ENCODE measurements at places on chromosomes 2 and 18.

- DNase-seq: no peak
These were observed 593 bp upstream of the ACTR2 start for GRCh38 chr2:65227020-65227455.

- DNase-seq: no peak
These were observed 22.4 kb downstream of the ARL6IP6 start for GRCh38 chr2:152740743-152741328.

GRCh38 chr2:27471961-27472360 lies 17.6 kb downstream of the IFT172 start:
- DNase-seq: no peak

DNA sequence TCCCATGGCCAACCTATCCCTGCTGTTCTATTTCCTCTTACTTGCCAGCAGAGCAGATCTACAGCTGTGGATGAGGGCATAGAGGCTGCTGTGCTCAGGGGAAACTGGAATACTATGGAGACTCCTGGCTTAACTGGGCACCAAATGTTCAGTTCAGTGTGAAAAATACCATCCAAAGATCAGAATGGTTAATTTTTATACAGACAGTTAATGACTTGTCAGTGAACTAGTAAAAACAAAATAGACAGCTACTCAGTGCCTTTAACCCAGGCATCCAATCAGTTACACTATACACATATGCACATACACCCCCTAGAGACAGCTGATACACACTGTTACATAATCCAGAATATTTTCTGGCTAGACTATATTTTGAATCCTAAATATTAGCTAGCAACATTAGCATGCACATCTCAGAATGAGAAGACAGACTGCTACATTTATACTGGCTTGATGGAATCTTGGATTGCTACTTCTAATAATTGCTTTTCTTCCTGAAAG lies 59.1 kb upstream of the WIPF1 start:
- DNase-seq: no peak

DNA sequence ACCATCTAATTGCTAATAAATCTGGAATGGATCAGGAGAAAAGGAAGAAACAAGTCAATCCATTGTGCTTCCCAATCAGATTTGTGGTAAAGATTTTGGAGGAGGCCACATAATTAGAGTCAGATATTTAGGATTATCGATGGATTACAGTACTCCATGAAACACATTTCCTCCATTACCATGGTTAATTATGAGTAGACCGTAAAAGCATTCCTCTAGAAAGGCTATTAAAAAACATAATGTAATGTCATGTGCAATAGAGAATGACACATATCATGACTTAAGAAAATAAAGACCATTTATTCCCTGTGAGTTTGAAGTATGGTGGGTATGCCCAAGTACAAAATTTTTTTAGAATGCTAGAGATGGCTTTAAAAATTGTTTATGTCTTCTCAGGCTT lies 96.1 kb downstream of the ITGA4 start:
- DNase-seq: no peak

DNA sequence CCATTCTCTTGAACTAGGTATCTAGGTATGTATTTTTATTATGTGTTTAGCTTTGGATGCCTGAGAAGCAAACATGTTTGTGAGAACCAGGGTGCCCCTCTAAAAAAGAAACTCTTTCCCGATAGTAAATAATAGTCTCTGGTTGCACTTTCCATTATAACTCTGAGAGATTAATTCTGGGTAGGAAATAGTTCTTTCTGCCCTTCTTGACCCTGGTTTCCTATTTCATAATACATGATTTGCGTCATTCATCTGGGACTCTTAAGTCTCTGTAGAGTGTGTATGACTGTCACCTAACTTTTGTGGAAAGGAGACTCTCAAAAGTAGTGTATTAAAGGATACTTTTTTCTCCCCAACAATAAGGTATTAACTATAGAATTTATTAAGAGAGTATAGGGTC lies 31.5 kb downstream of the ACSL3 start:
- no peak for DNase-seq

DNA sequence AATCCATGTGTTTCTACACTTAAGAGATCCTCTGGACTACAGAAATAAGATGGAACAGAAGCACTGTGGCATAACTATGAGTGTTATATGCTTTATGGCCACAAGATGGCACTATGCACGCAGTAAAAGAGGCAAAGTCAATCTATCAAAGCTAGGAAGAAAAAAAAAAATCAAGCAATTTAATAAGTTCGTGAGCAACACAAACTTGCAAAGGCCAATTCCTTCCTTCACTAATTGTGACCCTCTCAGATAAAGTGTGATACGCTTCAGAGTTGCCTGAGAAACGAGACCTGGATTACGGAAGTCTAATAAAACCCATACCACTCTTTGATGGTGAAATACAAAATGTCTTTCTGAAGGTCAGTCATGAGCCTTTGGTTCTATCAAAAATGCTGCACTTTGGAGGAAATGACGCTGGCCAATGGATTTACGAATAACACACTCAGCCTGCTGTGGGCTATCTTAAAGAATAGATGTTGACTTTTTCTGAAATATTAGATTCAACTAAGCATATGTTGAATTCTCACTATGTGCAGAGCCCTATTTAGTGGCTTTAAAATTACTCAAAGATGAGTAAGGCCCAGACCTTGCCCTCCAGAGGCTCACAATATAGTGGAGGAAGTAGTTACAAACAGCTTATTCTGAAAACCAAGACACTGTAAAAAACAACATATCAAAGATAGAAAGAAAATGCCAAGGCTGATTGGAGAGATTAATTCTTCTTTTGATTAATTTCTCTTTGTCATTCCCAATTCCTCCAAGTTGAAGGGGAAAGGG lies 35.5 kb upstream of the TTR start:
- DNase-seq: no peak

- no peak for DNase-seq
These were observed 10.0 kb upstream of the ADAM17 start for GRCh38 chr2:9565436-9566153.

- no peak for DNase-seq
These were observed 16.1 kb downstream of the NFATC1 start for GRCh38 chr18:79411614-79412526.

DNA sequence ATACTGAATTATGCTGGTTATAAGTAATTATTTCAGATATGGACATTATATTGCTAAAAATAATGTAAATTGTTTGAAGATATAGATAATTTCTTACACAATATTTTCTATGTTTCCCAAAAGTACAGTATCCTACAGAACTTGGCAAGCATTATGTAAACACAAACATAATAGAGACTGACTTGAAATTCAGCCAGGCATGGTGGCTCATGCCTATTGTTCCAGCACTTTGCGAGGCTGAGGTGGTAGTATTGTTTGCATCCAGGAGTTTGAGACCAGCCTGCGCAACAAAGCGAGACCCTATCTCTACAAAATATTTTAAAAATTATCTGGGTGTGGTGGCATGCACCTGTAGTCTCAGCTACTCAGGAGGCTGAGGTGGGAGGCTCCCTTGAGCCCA lies 1300.5 kb upstream of the DDX18 start:
- no peak for DNase-seq

- DNase-seq: no peak
These were observed 65.6 kb upstream of the COPS8 start for GRCh38 chr2:237020090-237020489.

GRCh38 chr2:134261398-134262131 lies 7.7 kb downstream of the MGAT5 start:
- DNase-seq: no peak

DNA sequence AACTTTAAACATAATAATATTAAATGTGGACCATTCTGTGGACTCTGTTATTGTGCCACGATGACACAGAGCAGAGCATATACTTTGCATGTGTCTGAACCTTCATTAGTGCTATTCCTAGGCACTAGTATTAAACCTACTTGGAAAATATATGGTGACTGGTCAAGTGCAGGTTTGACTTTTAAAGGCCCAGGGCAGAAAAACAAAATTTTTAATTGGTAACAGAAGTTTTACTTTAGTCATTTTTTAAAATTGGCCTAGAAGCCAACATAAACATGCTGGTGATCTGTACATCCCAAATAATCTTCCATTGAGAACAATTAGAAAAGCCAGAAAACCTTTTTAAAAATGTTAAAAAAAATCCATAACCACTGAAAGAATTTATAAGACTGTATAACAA lies 16.6 kb downstream of the LDAH start:
- DNase-seq: no peak

DNA sequence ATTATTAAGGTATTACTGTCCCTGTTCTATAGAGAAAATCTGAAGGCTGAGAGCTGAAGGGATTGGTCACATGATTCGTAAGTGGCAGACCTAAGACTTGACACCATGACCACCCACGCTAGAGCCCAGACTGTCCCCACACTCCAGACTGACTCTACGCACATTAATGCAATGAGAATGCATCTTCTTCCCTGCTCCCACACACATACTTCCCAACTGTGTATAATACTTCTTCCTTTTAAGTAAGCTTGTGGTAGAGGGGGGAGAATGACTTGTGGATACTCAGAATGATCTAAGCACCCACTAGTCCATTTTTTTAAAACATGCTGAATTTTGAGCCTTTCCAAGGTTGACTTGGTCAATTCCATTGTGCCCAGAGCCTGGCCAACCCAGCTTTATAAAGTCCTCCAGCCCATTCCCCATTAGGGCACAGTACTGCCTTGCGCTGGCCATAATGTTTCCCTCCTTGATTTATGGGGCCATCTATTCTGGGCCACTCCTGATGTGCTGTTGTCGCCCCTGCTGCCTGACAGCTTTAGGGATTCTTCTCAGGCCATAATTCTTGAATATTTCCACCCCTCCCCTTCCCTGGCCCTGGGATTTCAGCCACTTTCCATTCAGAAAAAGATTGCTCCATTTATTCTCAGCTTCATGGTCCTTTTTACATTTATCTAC lies 28.7 kb downstream of the ALK start:
- DNase-seq: no peak

- DNase-seq: no peak
These were observed 44.3 kb upstream of the SCLY start for GRCh38 chr2:238016526-238016925.

- DNase-seq: no peak
These were observed 3.4 kb downstream of the WDFY1 start for GRCh38 chr2:223941579-223942277.

- no peak for DNase-seq
These were observed 77.6 kb upstream of the SEC11C start for GRCh38 chr18:59061914-59062642.

DNA sequence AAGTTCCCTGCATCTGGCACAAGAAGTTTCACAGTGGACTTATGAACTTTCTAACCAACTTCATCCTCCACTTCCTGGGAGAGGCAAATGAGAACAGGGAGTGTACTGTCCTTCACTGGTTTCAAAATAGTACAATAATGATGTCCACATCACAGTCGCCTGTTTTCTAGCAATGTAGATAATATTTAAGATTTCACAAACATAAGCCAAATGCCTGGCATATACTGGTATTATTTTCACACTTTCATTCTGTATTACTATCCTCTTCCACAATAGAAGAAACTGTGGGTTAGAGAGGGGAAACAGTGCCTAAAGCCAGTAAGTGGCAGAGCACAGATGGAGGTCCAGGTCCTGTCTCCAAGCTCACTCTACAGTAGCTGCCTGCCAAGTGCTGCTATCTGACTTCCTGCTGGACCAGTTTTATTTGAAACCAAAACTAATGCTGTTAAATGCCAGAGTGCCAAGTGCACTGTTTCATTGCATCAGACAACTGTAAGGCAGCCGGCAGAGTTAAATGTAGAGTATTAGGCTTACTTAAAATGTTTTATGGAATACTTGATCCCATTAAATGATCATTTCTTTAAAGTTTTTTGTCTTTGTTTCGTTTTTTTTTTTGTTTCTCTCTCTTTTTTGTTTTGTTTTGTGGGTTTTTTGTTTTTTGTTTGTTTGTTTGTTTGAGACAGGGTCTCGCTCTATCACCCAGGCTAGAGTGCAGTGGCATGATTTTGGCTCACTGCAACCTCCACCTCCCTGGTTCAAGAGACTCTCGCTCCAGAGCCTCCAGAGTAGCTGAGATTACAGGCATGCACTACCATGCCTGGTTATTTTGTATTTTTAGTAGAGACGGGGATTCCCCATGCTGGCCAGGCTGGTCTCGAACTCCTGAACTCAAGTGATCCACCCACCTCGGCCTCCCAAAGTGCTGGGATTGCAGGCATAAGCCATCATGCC lies 15.1 kb downstream of the COBLL1 start:
- no peak for DNase-seq

- no peak for DNase-seq
These were observed 84.6 kb downstream of the SMAD7 start for GRCh38 chr18:48866028-48866733.

DNA sequence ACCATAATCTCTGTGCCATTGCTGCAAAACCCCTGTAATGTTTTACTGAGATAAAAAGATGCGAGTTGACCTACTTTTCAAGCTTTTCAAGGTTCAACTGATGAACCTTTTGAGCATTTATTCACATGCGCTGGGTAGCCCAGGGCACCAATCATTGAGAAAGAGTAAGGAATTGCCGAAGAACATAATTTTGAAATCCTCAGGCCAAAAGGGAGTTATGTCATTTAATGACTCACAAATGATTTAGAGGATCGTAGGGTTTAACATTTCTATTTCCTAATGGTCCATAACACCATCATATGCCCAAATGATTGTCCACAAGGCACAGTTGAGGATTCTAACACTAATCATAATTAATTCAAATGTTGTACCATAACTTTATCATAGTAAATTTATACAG lies 20.2 kb upstream of the DLX1 start:
- DNase-seq: no peak

DNA sequence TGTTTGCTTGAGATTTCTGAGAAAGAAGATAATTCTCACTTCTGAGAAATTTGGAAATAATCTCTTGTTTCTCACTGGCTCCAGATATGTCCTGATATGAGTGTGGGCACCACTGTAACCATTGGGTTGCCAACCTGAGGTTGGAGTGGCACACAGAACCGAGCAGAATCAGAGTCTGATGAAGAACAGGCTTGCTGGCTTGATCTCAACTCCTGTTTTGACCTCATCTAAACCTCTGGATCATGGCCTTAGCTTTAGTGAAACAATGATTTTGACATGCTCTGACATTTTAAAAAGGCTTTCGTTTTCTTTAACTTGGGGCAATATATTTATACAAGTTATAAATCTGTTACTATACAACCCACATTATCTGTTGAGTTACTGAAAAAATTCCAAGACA lies 548.0 kb downstream of the IRS1 start:
- DNase-seq: no peak

GRCh38 chr2:33430077-33430476 lies 46.4 kb upstream of the RASGRP3 start:
- DNase-seq: no peak

DNA sequence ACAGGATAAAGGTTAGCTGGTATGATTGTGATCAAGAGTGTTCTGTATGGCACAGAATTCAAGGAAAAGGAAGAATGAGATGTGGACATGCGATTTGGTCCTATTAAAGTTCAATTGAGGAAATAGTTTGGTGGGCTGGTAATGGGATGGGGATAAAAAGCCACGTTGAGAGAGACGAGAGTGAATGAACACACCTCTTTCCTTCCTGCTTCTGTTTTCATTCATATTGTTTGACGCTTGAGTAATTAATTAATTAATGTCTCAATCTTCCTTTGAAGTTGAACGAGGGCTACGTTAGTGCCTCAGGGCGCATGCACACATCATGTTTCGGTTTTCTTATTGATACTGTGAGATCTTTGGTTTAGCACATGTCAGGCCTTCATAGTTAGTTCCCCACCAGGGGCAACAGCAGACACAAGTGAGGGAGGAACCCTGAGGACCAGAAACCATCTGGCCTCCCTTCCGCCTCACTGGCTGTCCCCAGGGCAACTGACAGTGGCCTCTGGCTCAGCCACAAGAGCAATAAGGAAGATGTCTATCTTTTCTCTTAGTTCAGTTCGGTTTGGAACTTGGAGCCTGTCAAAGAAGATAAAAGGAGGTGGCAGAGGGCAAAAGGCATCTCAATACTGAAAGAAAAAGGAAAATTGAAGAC lies 116.0 kb downstream of the LIPG start:
- DNase-seq: no peak
